ENCODE measurements at places on chromosomes 6 and 20.

GRCh38 chr6:107244742-107245480 lies 129.6 kb upstream of the BEND3 start:
- DNase-seq, result no peak

GRCh38 chr20:62657956-62658355 lies 15.7 kb downstream of the SLCO4A1 start:
- no peak for DNase-seq

DNA sequence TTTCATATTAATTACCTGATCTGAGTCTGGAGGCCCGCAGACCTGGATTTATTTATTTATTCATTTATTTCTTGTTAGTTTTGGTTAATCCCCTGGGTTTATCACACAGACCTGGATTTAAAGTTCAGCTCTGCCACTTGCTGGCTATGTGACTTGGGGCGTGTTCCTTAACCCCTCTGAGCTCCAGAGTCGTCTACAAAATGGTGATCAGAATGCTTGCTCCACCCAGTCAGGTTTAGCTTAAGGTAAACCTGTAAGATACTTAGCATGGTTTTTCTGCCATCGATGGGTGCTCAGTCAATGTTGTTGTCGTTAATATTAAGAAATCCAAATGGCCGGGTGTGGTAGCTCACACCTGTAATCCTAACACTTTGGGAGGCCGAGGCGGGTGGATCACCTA lies 23.4 kb downstream of the SHLD1 start:
- no peak for DNase-seq

GRCh38 chr6:138957903-138958302 lies 30.1 kb downstream of the REPS1 start:
- no peak for DNase-seq

DNA sequence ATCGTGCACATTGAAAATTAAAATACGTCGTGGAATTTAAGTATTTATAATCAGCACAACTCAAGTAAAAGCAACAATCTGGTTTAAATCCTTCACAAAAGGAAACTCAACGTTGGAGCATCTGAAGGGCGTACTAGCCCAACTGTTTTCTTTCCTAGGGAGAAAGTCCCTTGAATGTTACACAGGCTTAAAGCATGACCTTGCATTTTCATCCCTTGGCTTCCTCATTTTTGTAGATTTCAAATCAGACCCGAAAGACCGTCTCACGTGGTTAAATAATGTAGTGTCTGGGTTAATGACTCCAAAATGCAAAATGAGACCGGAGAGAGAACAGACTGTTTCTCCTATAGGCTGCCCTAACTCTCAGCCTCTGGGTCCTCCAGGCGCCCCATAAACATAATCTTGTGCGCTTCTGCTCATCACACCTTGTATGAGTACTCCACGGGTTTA lies 249.2 kb upstream of the RREB1 start:
- DNase-seq, result no peak

GRCh38 chr6:81614292-81614691 lies 138.2 kb downstream of the TENT5A start:
- DNase-seq, result no peak

DNA sequence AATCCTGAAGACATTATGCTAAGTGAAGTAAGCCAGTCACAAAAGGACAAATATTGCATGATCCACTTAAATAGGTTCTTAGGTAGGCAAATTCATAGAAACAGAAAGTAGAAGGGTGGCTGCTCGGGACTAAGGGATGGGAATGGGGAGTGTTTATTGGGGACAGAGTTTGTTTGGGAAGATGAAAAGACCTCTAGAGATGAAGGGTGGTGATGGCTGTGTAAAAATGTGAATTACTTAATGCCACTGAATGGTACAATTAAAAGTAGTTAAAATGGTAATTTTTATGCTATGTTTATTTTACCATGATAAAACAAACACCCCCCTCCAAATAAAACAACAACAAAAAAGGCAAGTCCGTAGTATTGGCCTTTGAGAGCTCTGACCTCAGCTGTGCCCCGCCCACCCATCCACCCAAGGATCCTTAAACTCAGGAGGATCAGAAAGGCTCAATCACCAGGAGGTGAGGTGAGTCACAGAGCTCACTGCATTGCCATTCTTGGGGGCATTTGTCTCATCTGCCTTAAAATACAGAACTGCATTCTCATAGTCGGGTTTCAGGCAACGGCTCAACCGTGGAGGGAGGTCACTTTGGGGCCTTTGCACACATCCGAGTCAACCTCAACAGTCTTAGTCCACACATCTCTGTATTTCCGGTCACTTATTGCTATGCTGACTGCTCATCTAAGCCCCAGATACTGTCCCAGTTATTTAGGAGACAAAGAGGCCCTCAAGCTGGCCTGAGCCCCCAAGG lies 96.7 kb downstream of the SLC22A23 start:
- no peak for DNase-seq

GRCh38 chr6:128483472-128484135 lies 36.8 kb downstream of the PTPRK start:
- DNase-seq, result no peak

DNA sequence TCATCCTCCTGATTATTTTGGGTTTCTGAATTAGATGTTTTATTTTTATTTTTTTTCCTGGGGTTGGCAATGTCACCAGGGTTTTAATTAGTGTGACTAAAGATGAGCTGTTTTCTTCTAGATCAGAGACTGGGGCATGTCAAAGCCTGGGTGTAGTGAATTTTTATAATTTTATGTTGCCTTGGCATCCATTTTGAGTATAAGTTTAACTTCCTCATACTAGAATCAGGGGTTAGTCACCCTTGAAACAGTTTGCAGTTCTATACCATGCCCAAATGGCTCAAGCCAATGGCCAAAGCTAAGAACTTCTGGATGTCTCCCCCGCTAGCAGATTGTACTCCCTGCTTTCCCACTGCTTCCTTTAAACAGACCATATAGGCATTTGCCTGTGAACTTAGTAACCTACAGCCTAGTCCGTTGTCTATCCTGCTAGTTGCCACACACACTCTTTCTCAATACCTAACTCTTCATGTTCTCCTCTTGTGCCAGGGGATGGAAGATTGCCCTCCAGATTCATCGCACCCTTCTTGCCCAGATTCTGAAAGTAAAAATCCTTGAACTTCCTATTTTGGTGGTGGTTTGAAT lies 54.5 kb downstream of the KIAA0408 start:
- DNase-seq, result no peak

- DNase-seq, result no peak
Measured at GRCh38 chr6:148999501-148999900, 252.7 kb downstream of the UST start.

DNA sequence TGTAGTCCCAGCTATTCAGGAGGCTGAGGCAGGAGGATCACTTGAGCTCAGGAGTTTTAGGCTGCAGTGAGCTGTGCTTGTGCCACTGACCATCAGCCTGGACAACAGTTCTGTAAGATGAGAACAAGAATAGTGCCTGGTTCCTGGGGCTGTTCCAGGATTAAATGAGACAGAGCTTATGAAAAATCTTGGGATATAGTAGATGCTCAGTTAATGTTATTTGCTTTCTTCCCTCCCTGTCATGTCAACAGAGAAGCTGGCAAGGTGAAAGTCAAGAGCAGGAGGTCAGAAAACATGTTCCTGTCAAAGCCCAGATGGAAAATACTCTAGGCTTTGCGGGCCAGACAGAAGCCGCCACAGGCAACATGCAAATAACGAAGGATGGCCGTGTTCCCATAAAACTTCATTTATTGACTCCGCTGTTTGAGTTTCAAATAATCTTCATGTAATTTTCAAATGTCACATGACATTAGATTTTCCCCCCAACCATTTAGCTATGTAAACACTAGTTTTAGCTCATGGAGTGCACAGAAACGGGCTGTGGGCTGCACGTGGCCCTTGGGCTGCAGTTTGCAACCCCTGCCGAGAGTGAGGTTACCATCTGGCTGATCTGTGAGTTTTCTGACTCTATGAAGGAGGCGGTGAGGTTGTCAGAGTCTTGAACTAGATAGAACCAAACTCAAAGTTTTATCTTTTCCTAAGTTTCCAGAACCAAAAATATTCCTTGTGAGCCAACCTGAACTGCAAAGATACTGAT lies 63.4 kb upstream of the PMEPA1 start:
- no peak for DNase-seq

GRCh38 chr6:148054219-148054618 lies 288.4 kb upstream of the SASH1 start:
- no peak for DNase-seq

GRCh38 chr6:169539176-169539897 lies 162.5 kb downstream of the WDR27 start:
- DNase-seq, result no peak

DNA sequence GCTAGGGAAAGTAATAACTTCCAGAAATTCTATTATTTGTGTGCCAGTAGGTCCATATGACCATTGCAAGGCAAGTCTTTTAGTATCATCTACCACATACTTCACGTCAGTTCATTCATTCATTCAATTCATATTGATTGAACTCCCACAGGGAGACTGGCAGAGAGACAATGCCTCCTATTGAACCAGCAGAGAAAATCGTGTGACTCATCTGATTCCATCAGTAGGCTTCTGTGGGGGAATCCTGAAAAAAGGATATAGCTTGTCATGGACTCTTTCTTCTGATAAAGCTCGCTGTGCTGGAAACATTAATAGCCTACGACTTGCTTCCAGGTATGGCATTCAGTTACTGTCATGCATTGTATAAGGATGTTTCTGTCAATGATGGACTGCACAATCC lies 45.3 kb upstream of the CNR1 start:
- no peak for DNase-seq

- peak; percentile 76 for DNase-seq
Measured at GRCh38 chr6:108559097-108559883, 1.4 kb upstream of the FOXO3 start.

DNA sequence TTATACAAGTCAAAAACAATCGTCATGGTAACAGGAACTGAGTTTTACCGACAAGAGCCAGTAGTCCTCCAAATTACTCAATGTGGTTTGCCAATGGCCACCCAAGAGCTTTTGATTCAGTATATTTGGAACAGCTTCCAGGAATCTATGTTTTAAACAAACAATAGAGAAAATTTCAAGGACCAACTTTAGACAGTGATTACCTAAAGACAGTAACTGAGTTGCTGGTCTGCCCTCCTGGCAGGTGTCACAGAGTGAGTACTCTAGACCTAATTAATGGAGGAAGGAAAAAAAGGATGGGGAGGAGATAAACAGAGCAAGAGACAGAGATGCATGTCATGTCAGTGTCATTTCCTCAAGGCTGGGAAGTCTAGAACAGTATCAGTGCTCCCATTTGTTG lies 361.3 kb upstream of the BTBD3 start:
- no peak for DNase-seq

- no peak for DNase-seq
Measured at GRCh38 chr20:14521016-14521415, 183.6 kb upstream of the FLRT3 start.

DNA sequence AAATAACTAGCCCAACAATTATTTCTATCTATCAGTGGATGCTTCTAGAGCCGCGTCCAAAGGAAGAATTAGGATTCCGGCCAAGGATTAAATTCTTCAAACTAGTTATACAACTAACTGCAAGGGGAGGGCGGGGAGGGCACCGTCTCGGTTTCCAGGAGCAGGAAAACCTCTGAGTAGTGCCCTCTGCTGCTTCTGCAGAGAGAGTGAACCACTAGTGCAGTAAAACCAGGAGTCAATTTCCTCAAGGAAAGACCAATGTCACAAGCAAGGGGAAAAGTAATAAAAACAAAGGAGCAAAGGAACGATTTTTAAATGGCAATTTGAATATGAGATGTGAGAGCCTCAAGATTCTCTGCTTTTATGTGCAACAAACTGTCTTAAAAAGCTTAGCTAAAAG lies 16.5 kb upstream of the UBE2J1 start:
- DNase-seq, result no peak

- DNase-seq, result no peak
Measured at GRCh38 chr6:106079961-106080762, 6.0 kb upstream of the PRDM1 start.

DNA sequence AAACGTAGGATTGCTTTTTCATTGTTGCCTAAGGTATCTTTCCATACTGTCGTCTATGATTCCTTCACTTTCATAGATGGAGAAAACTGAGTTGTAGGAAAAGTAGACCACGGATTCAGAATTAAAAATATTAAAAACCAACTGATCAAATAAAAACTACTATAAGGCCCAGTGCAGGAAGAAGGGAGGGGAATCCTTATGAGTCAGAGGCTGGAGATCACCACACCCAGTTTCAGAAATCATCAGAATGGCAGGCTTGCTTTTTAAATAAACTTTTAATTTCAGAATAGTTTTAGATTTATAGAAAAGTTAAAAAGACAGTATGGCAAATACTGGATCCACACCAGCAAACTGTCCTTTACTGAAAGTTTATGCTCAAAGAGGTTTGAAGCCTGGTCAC lies 32.0 kb upstream of the POPDC3 start:
- DNase-seq, result no peak

- no peak for DNase-seq
Measured at GRCh38 chr6:46584586-46584985, 68.0 kb downstream of the CYP39A1 start.

- peak; percentile 41 for DNase-seq
Measured at GRCh38 chr20:9112541-9113515, 43.9 kb downstream of the PLCB4 start.

DNA sequence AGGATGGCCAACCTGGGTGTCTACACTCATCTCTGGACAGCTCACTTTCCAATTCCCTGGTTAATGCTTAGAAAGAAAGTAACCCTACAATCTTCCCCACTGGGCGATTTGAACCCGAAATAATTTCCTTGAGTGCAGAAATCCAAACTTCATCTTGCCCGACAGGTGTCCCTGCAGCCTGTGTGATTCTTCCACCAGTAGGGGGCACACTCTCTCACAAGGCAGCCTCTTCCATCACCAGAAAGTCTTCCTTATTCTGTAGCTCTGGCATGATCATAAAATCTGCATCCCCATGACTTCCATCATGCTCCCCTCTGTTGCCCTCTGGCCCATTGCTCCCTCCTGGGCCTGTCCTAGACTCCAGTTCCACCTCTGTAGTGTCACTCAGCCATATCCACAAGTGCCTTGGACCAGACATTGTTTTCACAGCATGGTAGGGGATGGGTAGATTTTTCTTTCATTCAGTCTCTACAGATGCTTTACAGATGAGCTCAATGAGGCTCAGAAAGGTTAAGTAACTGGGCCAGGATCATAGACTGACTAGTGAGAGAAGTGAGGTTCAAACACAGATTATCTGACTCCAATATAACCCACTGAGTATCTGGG lies 170.4 kb upstream of the SPTLC3 start:
- DNase-seq, result no peak

DNA sequence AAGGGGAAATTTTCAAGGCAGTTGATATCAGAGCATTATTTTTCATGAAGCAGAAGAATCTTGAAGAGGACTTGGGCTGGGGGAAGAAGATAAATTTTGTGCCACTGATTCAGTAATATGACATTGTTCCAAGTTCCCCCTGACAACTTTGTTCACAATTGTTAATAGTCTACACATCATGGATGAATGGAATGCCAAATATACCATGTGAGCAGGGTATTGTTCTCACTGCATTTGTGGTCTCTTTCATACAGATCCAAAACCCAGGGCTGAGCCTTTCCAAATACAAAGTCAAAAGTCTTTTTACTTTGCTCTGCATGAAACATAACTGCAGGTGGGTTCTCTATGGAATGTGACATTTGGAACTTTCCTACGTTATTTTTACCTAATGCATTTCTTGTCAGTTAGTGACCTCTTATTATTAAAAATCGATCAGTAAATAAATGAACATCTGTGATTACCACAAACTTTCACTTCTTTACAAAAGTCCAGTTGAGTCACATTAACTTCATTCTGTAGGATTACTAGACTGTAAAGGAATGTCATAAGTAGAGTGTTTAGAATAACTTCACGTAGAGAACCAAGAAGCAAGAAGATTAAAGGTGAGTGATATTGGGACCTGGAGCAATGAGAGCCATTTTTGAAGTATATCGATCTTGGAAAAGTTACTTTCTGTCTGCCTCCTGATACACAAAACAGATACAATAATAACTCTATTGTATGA lies 100.9 kb downstream of the RCAN2 start:
- no peak for DNase-seq
